ENCODE measurements at places on chromosomes 7 and 10.

GRCh38 chr10:8444630-8445029 lies 390.1 kb downstream of the GATA3 start:
- DNase-seq: no peak

DNA sequence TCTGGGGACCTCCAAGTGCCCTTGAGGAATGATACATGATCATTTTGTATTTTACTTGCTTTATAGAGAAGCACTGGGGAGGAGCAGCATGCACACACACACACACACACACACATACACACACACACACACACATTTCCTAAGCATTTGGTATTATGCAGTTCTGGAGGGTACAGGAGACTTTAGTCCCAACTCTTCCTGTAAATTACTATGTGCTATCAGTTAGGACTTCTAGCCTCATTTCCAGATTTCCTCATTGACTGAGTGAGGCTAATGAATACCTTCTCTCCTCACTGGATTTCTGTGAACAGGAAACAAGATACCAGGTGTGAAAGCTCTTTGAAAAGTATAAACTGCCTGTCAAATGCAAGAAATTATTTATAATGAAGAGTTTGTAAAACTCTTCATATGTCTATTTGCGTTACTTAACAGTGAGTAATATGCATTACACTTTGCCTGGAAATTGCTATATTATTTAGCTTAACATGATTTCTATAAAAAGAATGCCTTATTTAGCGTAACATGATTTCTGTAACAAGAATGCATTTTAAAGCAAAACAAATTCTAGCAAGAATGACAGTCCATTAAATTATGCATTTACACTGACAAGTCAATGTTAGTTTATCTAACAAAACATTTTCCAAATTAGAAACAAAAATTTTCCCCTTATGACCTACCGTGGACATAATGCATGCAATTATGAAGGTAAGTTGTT lies 34.2 kb downstream of the ACTA2 start:
- DNase-seq: no peak

GRCh38 chr10:118850418-118851061 lies 95.8 kb upstream of the CACUL1 start:
- no peak for DNase-seq

- no peak for DNase-seq
Observed at GRCh38 chr7:12233175-12233574, 22.1 kb downstream of the TMEM106B start.

DNA sequence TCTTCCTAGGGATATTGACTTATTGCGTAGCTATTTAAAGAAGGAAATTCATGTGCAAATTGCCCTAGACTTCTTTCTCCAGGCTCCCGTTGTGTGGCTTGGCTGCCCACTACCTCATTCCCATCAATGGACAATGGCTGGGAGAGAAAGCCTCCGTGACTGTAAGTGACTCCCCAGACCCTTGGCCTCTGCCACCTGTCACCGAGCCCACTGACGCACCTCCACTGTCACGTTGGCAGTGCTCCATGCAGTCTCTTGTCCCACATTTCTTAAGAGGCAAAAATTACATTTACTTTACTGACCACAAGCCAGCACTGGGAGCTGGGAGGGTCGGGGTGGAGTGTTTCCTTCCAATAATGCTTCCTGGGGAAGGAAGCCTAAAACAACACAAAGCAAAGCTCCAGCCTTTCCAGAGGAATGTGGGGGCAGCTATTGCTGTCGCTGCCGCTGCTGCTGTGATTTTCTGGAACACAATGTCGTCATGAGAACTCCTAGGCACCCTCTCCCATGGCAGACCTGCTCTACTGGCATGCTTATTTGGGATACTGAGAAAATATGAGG lies 89.7 kb upstream of the STEAP1B start:
- DNase-seq: no peak

DNA sequence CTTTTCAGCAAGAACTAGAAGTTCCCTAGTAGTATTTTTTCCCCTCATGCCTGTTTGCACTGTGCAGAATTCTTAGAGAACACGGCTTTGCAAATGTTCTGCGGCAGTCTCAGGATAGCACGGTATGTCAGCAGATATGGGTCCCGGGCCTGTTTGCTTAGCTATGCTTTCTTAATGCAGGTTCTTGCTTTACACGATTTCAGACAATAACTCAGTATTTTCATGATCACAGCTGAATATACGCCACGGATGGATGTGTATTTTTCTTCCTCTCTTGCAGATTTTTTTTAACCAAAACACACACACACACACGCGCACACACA lies 137.3 kb downstream of the HECW1 start:
- DNase-seq: no peak

Data from fibroblast of skin of left biceps (primary cell).